ENCODE measurements at places on chromosomes 7 and 10.

- no peak for DNase-seq
Measured at GRCh38 chr7:1580422-1581030, 10.7 kb upstream of the PSMG3 start.

GRCh38 chr10:71729161-71729636, 9.6 kb upstream of the C10orf105 start:
- no peak for DNase-seq

- no peak for DNase-seq
Measured at GRCh38 chr7:135341049-135341448, 107.4 kb downstream of the STRA8 start.

DNA sequence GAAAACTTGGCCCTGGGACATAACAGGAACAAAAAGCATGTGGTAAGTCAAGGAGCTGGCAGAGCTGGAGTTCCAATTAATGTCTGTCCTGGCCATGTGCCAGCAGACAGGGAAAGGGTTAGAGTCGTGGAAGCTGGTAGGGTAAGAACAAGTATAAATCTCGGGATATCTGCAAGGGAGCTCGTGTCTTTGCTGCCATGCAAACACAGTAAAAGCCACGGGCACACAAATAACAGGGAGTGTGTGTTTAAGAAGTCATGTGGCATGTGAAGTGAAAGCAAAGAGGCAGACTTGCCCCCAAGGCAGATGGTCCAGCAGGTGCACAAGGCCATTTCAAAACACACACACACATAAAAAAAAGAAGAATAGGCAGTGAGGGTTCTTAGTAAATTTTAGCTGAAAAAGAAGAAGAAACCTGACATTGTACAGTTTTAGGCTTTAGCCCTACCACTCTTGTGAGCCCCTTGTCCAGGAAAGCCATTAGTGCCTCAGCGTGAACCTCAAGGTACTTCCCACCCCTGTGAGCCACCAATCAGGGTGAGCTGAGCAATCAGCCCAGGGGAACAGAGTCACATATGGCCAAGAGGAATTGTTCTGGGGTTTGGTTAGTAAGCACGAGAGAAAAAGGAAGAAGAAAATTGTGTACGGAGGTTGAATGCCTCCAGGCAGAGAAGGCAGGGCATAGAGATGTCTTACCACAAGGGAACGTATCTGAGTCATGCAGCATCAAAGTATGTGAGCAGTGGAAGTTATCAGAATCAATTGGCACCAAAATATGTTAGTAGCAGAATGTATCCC, 32.8 kb upstream of the ARHGAP12 start:
- DNase-seq: no peak

DNA sequence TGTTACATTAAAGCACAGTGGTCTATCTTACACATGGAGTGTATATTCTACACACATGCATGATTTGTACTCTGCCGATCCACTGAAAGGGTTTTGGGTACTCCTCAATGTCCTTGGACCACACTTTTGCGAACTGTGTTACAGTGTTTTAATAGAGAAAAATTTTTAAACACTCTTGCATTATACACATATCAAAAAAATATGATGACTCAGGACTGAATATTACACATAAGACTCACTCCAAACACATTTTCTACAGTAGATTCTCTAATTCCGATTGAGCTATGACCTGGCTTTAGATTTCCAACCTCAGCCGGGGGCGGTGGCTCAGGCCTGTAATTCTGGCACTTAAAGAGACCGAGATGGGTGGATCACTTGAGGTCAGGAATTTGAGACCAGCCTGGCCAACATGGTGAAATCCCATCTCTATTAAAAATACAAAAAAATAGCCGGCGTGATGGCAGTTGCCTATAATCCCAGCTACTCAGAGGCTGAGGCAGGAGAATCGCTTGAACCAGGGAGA, 222.4 kb downstream of the CACNA2D1 start:
- no peak for DNase-seq

DNA sequence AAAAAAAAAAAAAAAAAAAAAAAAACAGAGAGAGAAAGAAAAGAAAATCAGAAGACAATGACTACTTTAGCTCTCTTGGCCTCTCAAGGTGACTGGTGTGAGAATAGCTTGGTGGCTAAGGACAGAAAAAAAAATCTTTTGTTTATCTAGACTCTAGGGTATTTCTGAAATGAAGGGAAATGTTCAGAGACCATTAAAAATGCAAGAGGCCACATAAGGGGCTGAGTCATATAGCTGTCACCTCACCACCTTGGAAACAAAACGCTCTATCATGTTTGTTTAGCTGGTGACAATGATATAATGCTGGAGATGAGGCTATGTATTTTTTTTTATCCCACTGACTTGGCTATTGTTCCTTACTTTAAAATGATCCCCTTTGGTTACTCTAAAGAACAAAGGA, 287.0 kb upstream of the CDC14C start:
- no peak for DNase-seq

- no peak for DNase-seq
Measured at GRCh38 chr10:56123247-56123646, 237.8 kb downstream of the ZWINT start.

DNA sequence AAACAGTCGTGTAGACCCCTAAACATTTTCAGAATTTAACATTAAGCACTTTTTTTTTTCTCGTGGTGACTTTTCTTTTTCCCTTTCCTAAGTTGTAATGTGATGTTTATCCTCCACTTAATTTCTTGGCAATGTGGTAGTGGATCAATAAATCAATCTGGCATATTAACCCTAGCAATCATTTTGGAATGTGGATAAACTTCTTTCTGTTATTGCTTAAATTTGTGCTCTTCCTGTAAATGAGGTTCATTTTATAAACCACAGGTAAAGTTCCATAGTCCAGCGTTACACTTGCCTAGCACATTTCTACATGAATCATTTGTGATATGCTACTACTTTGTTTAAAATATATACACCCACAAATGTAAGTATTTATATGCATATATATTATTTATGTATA, 247.4 kb upstream of the ETV1 start:
- no peak for DNase-seq

DNA sequence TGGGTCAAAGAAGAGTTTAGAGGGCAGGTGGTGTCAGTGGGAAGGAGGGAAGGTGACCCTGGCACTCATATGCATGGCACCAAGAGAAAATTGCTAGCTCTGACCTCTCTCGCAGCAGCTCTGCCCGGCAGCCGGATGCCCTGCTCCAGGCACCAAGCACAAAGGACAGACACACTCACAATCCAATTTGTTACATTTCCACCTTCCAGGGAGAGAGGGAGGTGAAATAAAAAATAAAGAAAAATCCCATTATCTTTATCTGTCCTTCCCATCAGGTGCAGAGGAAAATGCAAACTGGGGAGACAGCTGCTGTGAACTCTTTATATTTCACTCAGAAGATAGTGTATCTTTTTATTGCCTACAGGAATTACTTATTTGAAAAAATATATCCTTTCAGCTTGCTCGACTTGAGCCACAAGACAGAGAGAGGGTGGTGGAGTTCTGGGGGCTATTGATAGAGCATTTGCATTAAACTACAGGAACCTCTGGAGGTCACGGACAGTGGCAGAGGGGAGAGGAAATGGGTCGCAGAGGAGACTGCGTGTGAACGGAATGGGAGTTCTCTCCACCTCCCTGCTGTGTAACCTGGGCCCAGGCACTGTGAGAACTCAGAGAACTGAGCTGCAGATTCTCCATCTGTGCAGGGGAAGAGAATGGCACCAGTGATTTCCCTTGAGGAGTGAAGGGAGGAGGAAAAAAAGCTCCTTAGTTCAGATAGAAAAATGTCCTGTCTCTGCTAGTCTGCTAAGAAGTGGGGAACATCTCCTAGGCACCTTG, 421.4 kb downstream of the PLXNA4 start:
- DNase-seq: no peak

DNA sequence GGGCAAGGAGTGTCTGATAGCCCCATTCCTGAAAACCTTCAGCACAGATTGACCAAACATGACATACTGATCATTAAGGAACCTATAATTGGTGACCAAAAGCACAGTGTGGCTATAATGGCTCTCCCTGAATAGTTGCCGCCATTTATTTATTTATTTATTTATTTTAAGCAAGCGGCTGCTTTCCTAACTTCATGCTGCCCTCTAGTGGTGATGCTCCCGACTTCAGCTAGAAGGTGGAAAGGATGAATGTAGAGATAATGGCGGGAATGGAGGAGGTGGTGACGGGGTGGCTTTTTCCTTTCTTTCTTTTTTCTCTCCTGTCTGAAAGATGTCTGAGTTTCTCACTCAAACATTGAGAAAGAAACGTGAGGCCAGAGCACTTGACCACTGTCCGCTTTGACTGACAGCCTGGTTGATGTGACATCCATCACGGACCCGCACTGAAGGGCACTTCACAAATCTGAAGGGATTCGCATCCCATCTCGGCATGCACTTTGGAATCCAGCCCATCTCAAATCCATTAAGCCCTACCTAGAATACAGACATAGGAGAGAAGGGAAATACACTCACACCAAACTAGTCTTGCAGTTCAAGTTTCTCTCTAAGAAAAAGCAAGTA, 1090.1 kb downstream of the KCNMA1 start:
- DNase-seq: peak; percentile 64

DNA sequence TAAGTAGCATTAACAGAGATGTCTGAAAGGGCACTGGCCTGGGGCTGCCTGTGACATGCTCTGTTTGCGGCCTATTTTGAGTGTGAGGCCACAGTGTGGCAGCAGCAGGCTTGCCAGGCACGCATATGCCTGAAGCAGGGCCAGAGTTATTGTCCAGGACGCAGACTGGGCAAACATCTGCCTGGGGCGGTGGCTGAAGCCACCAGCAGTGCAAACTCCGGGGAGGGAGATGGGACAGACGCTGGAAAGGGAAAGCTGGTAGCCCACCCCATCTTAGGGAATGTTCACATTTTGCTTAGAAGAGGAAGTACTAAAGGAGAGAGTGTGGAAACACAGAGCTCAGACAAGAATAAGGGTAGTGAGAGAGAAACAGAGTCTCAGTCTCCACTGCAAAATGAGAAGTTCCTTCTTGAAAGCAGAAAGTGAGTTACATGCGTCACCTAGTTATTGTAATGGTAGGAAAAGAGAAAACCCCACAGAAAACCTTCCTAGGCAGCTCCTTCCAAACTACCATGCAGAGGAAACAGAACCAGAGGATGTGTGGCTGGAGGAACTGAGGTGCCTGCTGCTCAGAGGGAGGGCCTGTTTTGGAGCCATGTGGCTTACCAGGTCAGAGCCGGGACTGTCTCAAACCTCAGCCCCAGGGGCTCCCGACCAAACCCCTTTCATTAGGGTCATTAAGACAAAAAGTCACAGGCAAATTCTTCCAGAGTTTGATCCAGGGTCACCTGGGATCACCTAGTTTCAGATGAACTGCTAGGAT, 14.5 kb downstream of the AKR1B1 start:
- no peak for DNase-seq

- DNase-seq: no peak
Measured at GRCh38 chr10:122688293-122688989, 11.2 kb downstream of the C10orf120 start.

DNA sequence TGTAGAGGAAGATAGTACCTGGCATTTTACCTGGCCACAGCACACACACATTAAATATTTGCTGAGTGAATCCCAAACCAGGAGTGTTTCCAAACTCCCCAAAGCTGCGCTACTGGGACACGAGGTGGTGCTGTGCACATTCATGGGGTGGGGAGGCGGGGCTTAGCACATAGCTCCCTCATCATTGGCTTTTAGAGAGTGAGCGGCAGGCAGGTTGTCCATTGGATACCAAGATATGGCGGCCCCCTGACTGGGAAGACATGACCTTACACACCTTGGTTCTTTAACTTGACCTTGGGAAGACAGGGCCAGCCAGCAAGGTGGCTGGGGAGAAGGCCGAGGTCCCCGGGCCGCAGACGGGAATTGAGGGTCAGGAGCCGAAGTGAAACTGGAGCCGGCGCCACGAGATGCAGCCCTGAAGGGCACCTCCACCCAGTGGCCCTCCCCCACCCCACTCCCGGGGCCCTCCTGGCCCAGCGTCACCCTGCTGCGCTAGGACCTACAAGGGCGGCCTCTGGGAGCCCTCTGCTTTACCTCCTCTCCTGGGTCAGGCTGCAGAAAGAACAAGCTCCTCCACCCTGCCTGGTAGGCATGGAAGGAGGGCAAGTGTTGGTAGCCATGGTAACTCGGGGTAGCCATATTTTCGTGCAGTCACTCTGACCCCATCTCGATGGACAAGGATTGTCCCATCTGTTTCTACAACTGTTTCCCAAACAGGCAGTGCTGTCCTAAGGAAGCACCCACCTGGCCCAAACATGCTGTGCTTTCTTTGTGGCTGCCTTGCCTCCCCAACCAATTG, 24.0 kb downstream of the TMEM176A start:
- no peak for DNase-seq

DNA sequence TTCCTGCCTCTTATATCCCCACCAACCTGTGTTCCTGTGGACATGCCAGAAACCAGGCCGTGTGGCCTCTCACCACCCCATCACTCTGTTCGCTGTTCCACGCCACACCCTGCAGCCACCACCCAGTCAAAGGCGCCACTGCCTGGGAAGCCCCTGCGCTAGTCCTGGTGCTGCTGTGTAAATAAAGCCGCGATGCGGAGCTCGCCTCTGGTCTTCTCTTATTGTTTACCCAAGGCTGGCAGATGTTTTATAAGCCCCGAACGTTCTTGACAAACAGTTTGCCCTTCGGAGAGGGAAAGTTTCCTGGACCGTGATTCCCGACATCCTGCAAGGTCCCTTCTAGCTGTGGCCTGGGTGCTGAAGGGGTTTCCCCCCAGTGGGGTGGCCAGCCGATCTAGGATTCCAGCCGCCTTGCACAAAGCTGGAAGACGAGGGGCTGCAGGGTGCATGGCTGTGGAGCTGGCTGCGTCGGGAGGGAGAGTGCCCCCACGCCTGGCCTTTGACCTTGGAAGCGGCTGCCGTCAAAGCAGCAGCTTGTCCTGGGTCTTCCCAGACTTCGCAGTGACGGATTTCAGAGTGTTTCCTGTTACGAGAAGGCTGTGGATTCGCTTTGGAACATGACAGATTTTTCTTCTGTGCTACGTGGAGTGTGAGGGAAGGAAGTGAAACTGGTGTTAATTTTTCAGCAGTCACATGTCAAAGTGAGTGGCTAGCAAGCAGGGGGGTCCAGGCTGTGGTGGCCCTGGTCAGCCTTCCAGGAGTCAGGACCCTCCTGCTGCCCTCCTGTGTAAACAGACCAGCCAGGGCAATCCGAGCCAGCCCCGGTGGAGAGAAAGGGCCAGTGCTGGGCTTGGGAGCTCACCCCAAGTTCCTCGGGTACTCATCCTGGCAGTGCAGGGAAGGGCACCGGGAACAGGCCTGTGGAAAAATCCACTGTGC, 61.6 kb downstream of the LHPP start:
- no peak for DNase-seq

GRCh38 chr10:44053391-44053790, 331.5 kb downstream of the CXCL12 start:
- DNase-seq: no peak

- DNase-seq: no peak
Measured at GRCh38 chr10:62133618-62134017, 135.0 kb downstream of the RTKN2 start.

DNA sequence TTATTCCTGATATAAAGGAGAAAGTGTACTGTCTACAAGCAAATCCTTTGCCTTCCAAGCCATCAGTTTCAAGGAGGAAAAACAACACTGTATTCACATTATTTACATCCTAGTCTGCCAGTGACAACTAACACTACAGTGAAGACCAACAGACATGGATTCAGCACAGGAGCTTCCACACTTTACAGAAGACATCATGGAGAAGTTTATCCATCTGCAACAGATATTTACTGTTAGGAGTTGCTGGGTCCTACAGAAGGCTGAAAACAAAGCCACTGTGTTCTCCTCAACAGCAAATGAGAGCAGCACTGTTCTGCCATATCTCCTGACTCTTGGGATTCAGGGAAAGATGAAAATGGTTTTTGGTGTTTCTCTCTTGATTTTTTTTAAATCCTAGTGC, 31.9 kb downstream of the NAPEPLD start:
- DNase-seq: no peak
